ENCODE measurements at places on chromosomes 16 and 17.

DNA sequence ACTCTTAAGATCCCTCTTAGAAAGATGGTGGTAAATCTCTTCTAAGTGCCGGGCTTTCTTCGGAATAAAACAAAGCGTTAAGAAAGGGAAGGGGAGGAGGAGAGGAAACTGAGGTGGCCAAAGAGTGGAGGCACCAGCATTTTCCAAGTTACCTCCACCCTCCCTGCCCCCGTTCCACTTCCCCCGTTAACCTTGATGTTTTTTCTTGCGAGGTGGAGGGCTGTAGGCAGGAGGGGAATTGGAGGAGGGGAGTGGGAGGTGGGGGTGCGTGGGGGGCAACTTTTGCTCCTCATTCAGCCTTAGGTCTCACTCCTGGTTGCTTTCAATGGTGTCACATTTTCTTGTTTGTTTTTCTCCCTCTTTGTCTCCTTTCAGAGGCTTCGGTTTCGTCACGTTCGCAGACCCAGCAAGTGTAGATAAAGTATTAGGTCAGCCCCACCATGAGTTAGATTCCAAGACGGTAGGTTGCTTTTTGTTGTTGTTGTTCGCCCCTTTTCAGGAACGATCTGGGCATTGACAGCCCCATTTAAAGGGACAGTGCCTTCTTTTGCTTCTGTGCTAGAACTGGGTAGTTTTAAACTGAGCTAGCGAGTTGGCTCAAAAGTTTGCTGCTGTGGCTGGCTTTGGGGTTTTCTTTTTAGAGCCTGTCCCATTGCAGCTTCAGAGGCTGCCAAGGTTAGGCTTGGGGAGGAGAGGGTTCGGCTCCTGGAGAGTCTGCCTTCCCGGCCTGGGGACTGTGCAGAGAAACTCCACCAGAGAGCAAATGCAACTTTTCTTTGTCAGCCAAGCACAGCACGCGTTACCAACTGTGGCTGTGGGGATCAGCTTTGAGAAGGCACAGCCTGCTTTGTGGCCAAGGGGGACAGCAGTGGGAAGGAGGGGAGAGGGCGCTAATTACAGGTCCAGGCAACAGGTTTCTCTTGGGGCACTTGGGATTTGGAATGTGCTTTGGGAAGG, 1.9 kb downstream of the MSI2 start:
- DNase-seq, result peak; percentile 8

GRCh38 chr16:48165961-48166578, 10.3 kb upstream of the ABCC12 start:
- DNase-seq, result no peak

DNA sequence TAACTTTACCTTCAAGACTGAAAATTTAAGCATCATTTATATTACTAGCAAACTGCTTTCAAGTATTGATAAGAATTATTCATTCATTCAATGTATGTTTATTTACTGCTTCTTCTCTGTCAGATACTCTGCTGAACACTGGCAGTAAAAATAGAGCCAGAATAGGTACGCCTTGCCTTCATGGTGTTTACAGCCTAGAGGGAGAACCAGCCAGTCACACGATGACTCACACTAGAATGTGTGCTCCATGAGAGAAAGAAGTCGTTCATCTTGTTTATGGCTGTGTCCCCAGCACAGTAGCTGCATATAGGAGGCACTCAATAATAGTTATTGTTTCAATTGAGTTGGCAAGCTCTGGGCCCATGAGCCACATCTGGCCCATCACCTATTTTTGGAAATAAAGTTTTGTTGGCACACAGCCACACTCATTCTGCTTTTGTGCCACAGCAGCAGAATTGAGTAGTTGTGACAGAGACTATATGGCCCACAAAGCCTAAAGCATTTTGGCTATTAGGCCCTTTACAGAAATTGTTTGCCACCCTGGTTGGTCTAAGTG, 84.2 kb downstream of the TMC6 start:
- peak; percentile 7 for DNase-seq

- no peak for DNase-seq
Observed at GRCh38 chr16:87028481-87029320, 288.5 kb downstream of the C16orf95 start.

DNA sequence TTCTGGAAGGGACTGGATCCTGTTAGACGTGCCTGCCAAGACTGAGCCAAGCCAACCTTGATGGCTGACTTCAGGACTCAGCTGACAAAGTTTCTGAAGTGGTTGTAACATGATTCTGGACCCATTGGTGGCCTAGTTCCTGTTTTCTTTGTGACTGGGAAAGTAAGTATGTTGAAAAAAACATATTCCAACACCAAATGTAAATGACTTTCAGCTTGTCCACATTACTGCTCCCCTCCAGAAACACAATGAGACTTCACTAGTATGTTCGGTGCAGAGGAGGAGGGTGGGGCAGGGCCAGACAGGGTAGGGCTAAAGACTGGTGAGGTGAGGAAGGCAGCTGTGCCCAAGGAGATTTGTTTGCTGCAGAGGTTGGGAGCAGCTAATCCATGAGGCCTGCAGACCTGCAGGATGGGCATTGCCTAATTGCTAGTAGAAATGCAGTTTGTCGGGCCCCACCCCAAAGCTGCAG, 26.4 kb downstream of the NMT1 start:
- DNase-seq, result no peak

- no peak for DNase-seq
Observed at GRCh38 chr16:35564889-35565288, 2105.5 kb downstream of the TP53TG3F start.

GRCh38 chr16:15947983-15948509, 1.4 kb upstream of the ABCC1 start:
- DNase-seq, result no peak

GRCh38 chr16:86919578-86920305, 341.4 kb downstream of the FOXL1 start:
- DNase-seq, result no peak

- DNase-seq, result no peak
Observed at GRCh38 chr16:4954714-4955113, 3.4 kb upstream of the SEC14L5 start.

- no peak for DNase-seq
Observed at GRCh38 chr17:82985428-82985805, 94.0 kb upstream of the METRNL start.

DNA sequence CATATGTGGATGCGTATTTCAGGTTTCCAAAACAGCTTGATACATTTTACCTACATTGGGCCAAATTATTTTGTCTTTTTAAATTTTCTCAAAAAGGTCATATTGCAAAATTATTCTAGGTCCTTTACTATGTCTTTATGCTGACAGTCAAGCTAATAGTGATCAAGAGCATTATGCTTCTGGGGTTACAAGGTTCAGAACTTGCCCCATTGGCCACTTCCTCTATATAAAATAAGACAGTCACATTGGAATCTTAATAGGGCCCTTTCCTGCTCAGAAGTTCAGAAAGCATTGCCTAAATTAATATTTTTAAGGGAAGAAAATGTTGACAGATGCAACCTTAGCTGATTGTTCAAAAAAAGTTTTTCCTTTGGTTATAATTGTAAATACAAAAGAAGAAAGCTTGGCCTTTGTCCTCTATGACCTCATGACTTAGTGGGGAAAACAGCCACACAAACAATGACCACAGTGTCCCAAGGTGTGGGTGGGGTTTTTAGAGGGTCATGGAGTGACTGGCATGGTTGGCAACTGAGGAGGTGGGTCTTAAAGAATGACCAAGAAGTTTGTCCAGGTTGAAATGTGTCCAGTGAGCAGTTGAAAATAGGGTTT, 11.8 kb upstream of the RAB11FIP4 start:
- no peak for DNase-seq

DNA sequence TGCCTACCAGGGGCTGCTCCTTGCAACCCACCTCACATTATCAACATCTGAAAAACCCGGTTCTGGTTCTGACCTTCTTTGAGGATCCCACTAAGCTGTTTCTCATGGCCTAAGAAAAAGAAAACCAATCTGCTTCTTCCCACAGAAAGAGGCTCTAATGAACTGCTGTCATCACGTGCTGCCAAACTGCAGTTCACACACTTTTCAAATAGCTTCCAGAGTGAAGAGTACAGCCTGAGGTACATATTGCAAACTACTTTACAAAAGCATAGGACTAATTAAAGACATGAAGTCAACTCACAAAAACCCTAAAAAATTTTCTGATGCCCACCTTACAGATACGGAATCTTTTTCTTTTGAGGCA, 36.7 kb downstream of the SMG6 start:
- DNase-seq, result no peak

DNA sequence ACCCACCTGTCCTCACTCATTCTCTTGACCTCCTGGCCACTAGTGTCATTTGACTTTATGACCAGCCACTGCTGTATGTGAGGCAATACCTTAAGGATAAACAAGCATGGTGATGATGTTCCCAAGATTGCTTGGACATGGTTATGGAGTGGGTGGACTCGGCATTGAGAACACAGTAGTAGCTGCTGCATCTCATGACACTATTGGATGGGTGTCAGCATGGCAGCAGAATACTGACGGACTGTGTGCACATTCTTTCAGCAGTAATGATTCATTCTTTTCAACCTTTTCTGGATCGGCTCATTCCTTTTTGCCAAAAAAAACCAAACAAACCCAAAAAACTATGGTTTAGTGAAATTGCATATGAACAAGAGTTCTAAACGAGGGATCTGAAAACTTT, 13.5 kb downstream of the SPECC1 start:
- no peak for DNase-seq

GRCh38 chr16:19583665-19584300, 28.3 kb downstream of the VPS35L start:
- DNase-seq, result peak; percentile 48

- peak; percentile 65 for DNase-seq
Observed at GRCh38 chr16:15949210-15950160, at the start of gene ABCC1. Gene ABCC1 (plus strand): TSS chr16:15949616. CDS start chr16:15949752, 136 bp downstream.

DNA sequence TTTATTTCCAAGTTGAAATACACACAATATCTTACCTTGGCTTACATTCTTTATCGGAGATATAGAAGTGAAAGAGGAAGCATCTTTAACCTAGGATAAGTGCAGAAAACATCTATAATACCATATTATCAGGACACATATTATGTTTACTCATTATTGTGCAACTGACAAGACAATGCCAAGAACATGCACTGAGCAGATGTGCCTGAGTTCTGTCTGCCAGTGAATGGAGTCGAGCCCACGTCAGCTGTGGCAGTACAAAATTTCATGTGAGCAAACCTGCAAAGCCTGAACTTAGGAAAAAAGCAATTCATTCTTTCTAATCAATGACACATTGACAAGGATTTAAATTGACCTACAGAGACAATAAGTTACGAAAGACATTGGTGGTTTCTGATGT, 154.4 kb downstream of the AXIN2 start:
- no peak for DNase-seq

GRCh38 chr17:42653179-42654124, 5.6 kb upstream of the TUBG2 start:
- no peak for DNase-seq

DNA sequence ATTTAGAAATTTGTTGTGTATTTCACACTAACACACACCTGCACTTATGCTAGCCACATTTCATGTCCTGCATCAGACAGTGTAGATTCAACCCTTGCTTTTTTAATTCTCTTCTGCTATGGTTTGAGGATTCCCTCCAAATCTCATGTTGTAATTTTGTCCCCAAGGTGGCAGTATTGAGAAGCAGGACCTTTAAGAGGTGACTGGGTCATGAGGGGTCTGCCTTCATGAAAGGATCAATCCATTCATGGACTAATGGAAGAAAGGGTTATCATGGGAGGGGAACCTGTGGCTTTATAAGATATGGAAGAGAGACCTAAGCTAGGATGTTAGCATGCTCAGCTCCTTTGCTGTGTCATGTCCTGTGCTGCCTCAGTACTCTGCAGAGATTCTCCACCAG, 1032.2 kb downstream of the CDH11 start:
- peak; percentile 33 for DNase-seq

DNA sequence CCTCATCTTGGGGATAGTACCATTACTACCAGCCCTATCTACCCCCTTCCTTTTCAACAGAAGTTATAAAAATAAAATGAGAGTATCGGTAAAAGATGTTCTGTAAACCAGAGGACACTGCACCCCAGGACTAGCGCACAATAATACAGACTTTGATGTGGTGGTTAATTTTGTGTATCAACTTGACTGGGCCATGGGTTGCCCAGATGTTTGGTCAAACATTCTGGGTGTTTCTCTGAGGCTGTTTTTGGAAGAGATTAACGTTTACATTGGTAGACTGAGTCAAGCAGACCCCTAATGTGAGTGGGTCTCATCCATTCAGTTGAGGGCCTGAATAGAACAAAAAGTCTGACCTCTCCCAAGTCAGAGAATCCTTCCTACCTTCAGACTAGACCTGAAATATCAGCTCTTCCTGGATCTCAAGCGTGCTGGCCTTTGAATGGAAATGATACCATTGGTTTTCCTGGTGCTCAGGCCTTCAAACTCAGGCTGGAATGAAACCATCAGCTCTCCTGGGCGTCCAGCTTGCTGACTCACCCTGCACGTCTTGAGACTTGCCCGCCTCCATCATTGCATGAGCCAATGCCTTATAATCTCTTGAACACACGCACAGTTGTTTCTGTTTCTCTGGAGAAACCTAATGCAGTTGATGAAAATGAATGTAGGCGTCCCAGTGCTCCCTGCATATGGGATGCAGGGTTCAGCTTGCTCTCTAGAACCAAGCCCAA, 10.1 kb downstream of the MRM1 start:
- DNase-seq, result peak; percentile 35

All from kidney tubule cell (primary cell).